CD4-positive, alpha-beta T cell treated with Interleukin-4 for 4 hours (primary cell): ENCODE measurements at places on chromosomes 6 and 20.

- no peak for DNase-seq
Observed at GRCh38 chr6:45880159-45880558, 135.5 kb downstream of the CLIC5 start.

- no peak for DNase-seq
Observed at GRCh38 chr20:61625246-61625645, 373.2 kb downstream of the CDH4 start.

DNA sequence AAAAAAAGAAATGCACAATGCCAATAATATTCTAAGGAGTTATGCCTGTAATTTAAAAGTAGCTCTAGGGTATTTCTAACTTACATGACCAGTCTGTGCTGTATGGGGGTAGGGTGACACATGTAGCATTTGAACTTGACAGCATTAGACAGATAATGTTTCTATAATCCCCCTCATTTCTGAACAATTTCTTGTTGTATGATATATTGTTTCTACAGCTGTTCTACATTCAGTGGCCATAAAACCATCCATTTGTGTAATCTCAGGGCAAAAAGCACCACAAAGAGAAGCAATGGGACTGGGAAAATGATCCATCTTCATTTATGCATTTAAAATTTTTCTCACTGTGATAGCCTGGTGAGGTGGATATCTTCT, 767.8 kb downstream of the TFAP2A start:
- no peak for DNase-seq

- no peak for DNase-seq
Observed at GRCh38 chr6:38387461-38387860, 252.3 kb downstream of the BTBD9 start.

DNA sequence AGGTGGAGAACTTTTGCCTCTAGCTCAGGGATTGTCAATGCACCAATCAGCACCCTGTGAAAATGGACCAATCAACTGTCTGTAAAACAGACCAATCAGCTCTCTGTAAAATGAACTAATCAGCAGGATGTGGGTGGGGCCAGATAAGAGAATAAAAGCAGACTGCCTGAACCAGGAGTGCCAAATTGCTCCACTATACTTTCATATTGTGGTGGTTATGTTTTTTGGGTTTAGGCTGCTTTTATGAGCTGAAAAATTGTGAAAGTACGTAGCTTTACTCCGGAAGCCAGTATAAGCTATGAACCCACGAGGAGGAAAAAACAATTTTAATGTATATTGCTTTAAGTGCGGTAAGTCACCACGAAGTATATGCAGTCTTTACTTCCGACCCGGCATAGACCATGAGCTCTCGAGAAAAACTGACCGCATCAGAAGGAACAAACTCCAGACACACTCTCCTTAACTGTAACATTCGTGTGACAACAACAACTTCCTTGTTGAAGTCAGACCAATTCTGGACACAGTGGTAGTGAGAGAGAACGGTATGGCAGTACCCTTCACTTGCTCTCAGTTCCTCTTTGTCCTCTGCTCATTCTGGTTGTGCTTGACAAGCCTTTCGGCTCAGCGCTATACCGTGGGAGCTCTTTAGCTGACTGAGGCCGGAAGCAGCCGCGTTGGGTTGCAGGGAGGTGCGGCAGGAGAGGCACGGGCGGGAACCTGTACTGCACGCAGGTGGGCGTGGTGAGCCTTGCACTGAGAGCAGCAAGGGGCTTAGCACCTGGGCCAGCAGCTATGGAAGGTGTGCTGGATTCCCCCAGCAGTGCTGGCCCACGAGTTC, 81.9 kb upstream of the E2F3 start:
- peak; percentile 75 for DNase-seq

GRCh38 chr20:16580147-16580546, 6.9 kb upstream of the KIF16B start:
- no peak for DNase-seq

DNA sequence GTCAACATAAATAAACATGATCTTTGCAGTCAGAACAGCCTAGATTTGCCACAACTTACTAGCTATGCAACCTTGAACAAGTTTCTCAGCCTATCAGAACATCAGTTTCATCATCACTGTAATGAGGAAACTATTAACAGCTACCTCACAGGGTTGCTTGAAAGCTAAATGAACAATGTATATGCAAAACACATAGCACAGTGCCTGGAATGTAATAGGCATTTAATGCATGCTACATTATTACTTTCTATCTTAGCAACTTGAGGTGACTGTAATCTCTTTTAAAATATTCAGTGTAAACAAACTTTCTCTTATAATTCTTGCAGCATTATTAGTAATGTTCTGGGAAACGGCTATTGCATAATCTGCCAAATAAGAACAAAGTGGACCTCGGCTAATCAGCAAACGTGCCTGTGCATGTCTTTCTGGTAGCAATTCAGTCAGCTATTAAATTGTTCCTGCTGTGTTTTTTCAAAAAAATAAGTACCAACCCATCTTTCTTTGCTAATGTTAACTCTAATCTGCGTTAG, 61.5 kb downstream of the SYNE1 start:
- no peak for DNase-seq

DNA sequence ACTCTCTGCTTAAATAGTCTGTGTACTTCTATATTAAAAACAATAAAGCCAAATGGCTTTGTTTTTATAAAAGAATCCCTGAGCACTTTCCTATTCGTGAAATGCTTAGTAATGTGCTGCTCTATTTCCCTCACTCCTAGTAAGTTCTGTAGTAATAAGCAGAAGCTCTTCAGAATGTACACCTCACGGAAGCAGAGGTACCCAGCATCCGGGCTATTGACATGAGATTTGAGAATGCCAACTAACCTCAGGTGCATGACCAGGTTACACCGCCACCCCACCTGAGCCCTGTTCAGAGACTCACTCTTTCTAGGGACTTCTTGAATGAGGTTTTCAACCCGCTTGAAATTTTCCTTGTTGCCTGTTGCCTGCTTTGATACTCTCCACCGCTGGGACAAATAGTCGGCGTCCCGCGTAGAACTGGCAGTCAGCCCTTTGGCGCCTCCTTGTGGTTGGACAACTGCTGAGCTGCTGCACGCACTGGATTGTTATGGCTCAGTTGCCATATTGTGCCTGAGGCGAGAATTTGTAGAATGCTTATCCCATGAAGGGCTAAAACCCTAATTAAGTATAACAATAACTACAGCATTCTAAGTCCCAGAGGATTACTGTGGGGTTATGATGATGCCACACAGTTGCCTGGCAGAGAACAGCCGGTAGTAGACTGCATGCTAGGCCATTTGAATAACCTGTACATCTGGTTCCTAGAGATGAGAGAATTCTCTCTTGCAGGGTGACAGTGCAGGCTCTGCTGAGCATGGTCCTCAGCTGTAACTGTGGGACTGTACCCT, 95.4 kb downstream of the KHDC1L start:
- peak; percentile 70 for DNase-seq

- DNase-seq, result no peak
Observed at GRCh38 chr6:47718571-47718970, 20.2 kb downstream of the ADGRF4 start.

GRCh38 chr6:10411971-10412460, 2.9 kb downstream of the TFAP2A start:
- peak; percentile 33 for DNase-seq

GRCh38 chr6:17470202-17470937, 77.0 kb downstream of the CAP2 start:
- no peak for DNase-seq

DNA sequence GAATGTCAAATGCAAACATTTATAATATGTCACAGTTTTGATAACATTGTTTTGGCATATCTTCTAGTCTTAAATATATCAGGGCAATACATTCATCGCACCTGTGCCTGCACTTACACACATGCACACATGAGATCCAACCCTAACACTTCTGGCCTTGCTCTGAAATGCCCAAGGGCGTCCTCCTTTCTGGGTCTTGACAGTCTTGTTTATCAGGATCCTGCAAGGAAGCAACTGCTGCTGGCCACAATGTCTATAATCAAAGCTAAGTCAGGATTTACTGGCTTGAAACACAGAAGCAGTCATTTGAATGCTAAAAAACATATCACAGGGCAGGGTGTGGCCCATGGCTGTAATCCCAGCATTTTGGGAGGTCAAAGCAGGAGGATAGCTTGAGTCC, 32.9 kb upstream of the FAM50B start:
- no peak for DNase-seq

DNA sequence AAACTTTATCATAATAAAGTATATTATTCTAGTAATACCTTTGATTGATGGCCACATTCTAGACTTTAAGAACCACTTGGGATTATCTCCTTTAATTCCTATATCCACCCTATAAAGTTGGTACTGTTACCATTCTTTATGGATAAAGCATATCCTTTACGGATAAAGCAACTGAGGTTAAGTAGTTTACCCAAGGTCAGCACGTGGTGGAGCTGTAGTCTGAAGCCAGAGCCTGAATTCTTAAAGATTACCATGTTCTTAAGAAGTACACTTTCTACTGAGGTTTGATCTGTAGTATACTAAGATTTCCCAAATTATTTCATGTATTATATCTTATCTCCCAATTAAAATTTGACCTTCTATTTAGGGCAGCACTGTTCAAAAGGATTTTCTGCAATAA, 3.0 kb upstream of the NCOA7 start:
- no peak for DNase-seq

DNA sequence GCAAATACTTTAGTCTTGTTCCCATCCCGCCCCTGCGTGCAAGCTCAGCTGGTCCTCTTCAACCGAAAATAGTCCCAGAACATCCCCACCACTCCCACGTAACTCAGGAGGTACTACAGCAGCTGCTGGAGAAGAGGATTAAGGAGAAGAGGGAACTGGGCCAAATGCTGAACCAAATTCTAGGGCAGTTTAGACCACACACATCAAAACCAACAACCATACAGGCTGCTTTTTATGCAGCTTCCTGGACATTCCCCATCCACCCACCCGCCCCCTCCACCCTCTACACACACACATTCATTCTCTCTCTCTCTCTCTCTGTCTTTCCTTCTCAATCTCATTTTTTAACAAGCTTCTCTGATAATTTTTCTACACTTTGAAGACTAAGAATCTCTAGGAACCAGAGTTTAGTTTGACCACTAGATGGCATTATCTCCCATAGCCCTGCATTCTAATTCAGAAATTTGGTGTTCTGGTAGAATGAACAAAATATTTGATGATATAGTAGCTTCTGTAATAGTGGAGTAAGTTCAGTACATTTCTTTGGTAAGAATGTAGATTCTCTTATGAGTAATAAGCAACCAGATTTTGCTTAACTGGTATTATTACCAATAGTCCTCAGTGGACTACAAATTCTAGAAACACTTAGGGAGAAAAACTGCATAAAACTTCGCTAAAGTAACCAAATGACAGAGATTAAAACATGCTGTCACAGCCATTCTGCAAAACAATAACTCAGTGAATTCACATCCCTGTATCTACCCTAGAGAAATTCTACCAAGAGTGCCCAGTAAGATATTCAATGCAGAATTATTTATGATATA, 52.1 kb upstream of the BEND6 start:
- peak; percentile 33 for DNase-seq

DNA sequence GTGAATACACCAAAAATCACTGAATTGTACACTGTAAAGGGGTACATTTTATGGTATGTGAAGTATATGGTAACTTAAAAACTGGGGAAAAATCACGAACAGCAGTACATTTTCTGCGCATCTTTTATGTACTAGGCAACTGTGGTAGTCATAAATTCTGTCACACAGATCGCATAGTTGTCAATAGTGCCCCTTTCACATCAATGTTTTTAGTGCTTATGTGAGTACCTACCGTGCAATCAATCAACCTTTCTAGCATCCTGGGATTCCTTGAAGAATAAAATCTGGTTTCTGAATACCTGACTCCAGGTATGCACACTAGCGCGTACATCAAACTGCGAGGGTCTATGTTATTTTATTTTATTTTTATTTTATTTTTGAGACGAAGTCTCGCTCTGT, 637 bp upstream of the RPF2 start:
- no peak for DNase-seq

DNA sequence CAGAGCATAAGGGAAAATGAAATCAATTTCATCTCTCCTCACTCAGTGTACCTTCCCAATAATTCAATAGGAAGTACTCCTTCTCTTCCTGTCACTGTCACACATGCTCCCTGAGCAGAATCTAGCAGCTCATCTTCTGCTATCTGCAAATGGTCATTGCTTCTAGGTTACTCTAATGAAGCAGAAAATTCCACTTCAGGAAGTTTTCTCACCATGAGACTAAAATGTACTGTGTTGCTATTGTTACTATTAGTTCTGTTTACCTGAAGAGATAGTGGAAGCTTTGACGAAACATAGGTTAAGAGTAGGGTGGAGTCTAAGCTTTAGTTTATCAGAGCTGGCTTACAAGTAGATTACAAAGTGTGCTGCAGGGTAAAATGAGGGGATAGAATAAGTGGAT, 52.8 kb downstream of the RFX6 start:
- DNase-seq, result no peak

DNA sequence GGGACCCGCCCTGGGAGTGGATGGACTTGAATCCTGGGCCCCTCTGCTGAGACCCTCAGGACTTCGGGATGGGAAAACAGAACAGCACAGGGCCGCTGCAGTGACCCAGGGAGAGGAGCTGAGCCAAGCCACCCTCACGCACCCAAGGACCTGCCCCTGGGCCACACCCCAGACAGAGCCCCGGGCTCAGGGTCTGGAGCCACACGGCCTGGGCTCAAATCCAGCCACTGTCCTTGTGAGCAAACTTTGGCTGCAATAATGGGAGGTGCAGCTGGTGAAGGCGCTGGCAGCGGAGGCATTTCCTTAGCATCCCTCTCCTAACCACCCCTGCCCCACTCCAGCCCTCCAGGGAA, 207.7 kb downstream of the PREX1 start:
- DNase-seq, result no peak

GRCh38 chr6:146965110-146965689, 239.0 kb upstream of the STXBP5 start:
- no peak for DNase-seq

- no peak for DNase-seq
Observed at GRCh38 chr20:20814685-20815084, 102.2 kb upstream of the RALGAPA2 start.

- no peak for DNase-seq
Observed at GRCh38 chr20:63089051-63089907, 82.5 kb upstream of the BHLHE23 start.

- DNase-seq, result no peak
Observed at GRCh38 chr6:13573669-13574110, 711 bp upstream of the SIRT5 start.

GRCh38 chr6:88983532-88983931, 20.1 kb upstream of the RNGTT start:
- DNase-seq, result no peak

DNA sequence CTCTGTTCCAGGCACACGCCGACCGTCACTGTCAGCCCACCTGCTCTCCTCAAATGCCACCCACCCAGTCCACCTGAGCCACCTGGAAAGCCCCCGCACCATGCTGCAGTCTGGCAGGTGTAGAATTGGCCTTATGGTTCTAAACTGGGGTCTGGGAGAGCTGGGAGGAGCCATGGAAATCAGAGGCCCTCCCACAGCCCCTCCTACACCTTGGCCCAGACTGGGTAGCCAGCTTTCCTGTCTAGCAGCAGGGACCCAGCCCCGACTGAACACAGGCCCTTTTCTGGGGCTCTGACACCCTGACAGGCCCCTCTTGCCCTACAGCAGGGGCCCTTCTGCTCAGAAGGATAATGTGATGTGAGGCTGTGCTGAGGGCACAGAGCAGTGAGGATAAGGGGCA, 31.1 kb downstream of the LRFN2 start:
- DNase-seq, result no peak

GRCh38 chr6:90887764-90888163, 300.9 kb upstream of the MAP3K7 start:
- no peak for DNase-seq

- DNase-seq, result no peak
Observed at GRCh38 chr6:148945301-148946021, 198.6 kb downstream of the UST start.
